ENCODE measurements at places on chromosomes 12 and 14.

DNA sequence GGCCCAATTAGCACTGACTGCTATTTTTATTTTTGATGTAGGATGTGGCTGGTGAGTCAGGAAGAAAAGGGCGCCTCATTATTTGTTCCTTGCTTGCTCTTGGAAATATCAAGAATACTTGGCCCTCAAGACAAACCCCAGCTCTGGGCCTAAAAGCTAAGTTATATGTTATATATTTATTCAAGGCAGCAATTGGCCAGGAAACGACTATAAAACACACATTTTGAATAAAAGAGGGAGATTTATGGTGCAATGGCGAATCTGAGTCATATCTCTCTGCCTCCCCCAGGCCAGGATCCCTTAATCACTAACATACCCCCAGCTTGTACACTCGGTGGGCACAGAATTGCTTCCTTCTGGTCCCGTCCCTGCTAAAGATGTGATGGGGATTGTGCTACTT lies 63.3 kb downstream of the TBX5 start:
- DNase-seq, result no peak

GRCh38 chr14:49992901-49993339 lies 100.0 kb downstream of the ARF6 start:
- DNase-seq, result no peak

DNA sequence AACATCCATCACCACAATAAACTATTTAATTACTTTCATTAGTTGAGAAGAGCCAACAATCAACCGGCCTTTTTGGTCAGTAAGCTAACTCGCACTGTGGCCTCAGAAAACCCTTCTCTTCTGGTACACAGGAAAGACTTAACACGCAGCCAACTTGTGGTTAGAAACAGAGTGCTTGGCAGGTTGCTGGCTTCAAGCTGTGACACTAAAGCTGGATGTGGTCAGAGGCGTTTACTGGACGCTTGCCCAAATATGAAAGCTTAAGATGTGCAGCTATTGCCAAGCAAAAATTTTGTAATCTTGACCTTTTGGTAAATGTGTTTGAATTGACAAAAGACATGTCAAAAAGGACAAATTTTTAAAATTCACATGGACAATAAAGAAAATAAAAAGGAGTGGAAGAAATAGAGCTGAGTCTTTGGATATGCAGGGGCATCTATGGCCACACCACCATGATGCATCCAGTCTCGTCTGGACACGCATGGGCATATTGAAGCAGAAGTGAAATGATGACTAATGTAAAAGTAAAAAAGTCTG lies 2.6 kb upstream of the KLRK1 start:
- DNase-seq, result no peak

DNA sequence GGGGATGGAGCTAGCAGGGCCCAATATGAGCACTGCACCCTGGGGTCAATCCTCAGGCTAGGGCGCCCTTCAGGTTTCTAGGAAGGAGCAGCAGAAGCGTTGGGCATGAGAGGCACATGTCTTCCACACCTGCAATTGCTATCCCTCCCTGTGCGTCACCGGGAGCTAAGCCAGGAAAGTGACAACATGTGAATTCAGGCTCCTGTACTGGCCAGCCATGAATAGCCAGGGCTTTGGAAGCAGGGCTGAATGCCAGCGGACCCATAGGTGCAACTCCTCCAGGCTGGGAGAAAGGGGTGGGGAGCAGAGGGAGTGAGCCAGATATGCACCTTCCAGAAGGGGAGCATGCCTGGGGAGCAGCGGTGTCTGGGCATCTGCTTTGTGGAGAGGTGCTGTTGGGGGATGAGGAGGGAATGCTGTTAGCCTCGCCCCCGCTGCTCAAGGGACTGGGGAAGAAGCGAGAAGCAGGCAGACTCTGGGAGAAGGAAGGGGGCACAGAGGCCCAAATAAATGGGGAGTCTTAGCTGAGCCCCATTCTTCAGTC lies 6.1 kb downstream of the HOXC5 start:
- DNase-seq, result no peak

DNA sequence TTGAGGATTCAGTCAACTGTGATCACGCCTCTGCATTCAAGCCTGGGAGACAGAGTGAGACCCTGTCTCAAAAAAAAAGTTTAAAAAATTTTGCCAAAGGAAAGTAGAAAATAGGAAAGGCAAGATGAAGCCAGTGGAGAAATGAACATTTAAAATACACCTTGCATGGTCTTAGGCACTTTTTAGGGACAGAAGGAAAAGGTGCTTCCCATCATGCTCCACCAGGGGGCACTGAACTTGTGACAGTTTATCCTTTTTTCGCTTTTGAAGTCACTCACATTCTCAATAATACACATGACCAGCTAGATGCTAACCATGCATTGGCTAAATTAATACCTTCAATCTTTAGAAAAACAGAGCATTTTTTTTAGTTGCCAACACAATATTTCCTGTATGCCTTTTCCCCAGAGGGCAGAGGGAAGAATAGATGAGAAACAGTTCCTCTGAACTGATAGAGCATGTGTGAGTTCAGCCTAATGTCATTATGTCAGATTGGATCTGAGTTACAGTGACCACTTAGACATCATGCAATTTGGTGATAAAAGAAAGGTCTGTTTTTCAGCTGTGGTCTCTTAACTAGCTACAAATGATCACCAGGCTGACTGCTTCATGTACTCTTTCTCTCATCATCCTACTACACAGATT lies 221.8 kb upstream of the SSTR1 start:
- DNase-seq, result peak; percentile 22

- DNase-seq, result no peak
These were observed 15.0 kb downstream of the NDUFA12 start for GRCh38 chr12:94988471-94988870.

GRCh38 chr14:29821242-29821641 lies 106.4 kb downstream of the PRKD1 start:
- no peak for DNase-seq

GRCh38 chr14:85444635-85445034 lies 85.3 kb upstream of the FLRT2 start:
- no peak for DNase-seq

- DNase-seq, result no peak
These were observed 328.2 kb downstream of the CACNA1C start for GRCh38 chr12:2380946-2381345.

DNA sequence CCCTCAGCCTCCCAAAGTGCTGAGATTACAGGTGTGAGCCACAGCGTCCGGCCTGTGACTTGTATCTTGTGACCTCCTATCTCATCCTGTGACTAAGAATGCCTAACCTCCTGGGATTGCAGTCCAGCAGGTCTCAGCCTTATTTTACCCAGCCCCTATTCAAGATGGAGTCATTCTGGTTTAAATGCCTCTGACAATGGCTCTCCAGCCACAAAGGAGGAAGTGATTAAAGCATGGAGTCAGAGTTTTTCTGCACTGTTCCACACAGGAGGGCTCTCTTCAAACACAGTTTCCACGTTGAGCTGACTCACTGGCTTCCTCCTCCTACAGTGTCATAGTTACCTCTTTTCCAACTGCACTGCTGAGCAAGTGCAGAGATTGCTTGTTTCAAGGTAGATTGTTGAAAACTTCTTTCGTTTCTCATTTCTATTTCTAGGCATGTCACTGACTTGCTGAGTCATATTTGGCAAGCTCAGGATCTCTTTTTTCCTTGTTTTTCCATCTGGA lies 383.8 kb downstream of the PCNX1 start:
- peak; percentile 22 for DNase-seq

DNA sequence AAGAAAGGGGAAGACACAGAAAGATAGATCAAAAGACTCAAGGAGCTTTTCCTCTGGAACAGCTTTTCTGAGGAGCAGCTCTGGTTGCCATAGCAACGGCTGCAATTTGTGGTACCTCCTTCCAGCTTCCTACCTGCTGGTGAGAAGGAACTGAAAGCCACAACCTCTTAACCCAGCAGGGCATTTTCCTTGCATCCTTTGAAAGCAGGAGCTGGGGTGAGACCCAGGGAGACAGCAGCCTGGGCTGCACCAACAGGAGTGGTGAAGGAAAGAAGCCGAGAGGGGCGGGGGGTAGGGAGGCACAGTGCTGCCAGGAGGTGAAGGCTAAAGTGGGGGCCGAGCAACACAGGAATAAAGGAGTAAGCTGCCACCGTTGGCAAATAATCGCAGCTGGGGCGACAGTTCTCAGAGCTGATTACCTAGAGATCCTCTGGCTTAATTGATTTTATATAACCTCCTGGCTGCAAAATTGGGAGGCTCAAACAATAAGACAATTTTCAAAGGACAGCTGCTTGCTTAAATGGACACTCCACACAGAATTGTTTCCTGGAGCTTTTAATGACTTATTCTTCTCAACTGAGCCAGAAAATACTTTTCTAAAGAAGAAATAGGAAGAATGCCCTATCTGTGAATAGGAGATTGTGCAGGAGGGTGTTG lies 129.4 kb downstream of the RPAP3 start:
- DNase-seq, result no peak

Measured in activated CD4-positive, alpha-beta T cell treated with anti-CD3 and anti-CD28 coated beads for 24 hours (primary cell).